ENCODE measurements at places on chromosomes 12 and 14.
A peak's percentile ranks its signal among the peaks of the same experiment; 100 is the strongest.

DNA sequence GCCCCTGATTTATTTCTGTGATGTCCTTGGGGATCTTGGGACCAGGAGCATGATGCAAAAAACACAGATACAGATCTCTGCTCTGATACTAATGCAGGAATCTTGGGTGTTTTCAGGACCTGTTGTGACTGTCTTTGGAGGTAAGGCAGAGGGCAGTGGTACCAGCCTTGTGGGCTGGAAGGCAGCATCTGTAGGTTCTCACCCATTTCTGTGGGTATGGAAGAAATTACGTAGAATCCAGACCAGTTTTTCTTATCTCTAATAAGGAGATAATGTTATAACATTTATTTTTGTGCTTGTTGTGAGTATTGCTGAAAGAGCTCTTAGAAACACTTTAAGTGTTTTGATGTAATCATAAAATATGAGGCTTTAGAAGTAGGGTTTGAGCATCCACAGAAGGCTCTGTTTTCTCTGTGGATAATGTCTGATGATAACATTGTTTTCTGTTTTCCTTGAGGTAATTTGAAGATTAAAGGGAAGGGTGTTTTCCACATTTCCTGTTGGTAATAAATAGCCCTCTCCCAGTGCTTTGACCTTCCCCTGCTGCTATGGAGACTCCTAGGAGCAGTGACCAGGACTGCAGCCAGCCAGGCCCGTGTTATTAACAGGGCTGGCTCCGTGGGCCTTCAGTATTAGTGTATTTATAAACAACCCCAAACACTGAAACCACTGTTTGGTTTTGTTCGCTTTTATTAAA is 9.4 kb upstream of the DCP1B start:
- DNase-seq: no peak

GRCh38 chr12:79706156-79706555 is 15.4 kb upstream of the PAWR start:
- DNase-seq: no peak

DNA sequence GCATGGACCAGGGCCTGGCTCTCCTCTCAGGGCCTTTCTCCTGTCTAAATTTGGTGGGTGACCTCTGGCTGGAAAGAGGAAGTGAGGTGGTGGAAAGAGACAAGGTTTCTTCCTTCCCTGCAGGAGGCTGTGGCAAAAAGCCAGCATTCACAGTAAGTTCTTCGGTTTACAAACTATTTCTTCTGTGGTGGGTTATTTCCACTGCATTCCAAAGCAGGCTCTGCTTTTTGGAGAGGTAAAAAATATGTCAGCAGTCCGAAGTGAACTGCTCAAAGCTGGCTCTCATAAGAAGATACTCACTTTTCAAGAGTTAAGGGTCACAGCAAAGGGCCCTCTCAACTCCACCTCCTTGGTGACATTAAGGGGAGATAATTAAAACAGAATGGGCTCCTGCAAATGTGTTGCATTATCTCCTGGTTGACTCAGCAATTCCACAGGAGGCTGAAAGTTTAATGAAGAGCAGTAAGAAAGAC is 48.9 kb upstream of the POC1B start:
- DNase-seq: no peak

- DNase-seq: no peak
Measured at GRCh38 chr14:32443890-32444661, 115.0 kb downstream of the AKAP6 start.

DNA sequence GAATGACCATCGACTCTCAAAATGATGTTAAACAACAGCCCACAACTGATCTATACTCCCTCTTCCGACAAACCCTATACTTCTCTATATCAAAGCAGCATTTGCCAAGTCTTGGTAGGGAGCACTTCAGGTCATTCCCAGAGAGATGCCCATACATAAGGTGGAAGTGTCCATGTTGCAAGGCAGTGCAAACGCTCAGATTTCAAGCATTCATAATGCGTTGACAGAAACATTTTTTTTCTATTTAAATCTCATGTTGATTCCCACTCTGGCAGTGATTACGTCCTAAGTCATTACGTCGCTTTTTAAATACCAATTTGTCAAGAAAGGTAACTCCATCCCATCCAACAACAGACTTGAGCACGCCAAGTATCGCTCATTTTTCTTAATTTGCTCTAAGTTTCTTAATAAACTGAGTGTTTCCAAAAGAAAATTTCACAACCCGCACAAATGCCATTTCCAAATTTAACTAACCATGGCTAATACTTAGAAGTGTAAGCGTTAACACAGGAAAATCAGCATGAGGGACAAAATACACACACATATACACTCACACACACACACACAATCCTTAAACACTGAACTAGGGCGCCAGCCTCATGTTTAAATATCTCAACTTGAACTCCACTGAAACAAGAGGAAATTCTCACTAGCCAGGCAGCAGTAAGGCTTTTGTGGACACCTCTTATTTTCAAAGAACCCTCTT is 1.1 kb downstream of the GXYLT1 start:
- peak; percentile 33 for DNase-seq

GRCh38 chr14:94237983-94238382 is 55.1 kb downstream of the SERPINA10 start:
- DNase-seq: no peak

DNA sequence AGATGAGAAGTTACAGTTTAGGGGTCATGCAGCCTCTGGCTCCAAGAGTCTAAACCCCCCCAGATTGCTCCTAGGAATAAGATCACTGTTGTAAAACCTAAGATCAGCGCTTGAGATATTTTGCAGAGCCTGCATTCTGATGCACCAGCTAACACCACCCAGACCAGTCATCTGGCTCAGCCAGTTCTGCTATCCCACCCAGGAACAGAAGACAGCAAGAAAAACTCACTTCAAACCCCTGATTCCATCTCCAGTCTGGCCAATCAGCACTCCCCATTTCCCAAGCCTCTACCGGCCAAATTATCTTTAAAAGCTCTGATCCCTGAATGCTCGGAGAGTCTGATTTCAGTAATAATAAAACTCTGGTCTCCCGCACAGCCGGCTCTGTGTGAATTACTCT is 158.6 kb downstream of the ZNF664 start:
- no peak for DNase-seq

All from NCI-H1105 treated with DMSO at 0.1 percent for 48 hours (cell line).